Glomerular endothelial cell (primary cell): ENCODE measurements at places on chromosomes 3 and 15. TPM values are rescaled to one million over a fixed set of nuclear protein-coding genes. Genes with fewer than 3 reads are reported as not detected.

The TYRO3 gene
- 9.5 and 19.3 TPM in 2 replicates for total RNA-seq

The GOLGA8R gene
- total RNA-seq = 1.1 and 1.5 TPM in 2 replicates

GRCh38 chr3:172699031-172699430 lies 11.8 kb downstream of the NCEH1 start:
- no peak for DNase-seq

The SLC7A14 gene
- total RNA-seq = 0.70 and 3.4 TPM in 2 replicates

The ALCAM gene
- total RNA-seq = 47.5 and 50.8 TPM in 2 replicates
